NCI-H460 (cell line): ENCODE measurements at places on chromosomes 7 and 10. TPM values are rescaled to one million over a fixed set of nuclear protein-coding genes. Genes with fewer than 3 reads are reported as not detected.

The C7orf57 gene
- 0.12 TPM in 1 of 2 replicates, not detected in the other for total RNA-seq

The VKORC1L1 gene
- total RNA-seq, result 15.3 and 17.3 TPM in 2 replicates

GRCh38 chr10:33609546-33609945 is 275.1 kb upstream of the NRP1 start:
- no peak for DNase-seq

DNA sequence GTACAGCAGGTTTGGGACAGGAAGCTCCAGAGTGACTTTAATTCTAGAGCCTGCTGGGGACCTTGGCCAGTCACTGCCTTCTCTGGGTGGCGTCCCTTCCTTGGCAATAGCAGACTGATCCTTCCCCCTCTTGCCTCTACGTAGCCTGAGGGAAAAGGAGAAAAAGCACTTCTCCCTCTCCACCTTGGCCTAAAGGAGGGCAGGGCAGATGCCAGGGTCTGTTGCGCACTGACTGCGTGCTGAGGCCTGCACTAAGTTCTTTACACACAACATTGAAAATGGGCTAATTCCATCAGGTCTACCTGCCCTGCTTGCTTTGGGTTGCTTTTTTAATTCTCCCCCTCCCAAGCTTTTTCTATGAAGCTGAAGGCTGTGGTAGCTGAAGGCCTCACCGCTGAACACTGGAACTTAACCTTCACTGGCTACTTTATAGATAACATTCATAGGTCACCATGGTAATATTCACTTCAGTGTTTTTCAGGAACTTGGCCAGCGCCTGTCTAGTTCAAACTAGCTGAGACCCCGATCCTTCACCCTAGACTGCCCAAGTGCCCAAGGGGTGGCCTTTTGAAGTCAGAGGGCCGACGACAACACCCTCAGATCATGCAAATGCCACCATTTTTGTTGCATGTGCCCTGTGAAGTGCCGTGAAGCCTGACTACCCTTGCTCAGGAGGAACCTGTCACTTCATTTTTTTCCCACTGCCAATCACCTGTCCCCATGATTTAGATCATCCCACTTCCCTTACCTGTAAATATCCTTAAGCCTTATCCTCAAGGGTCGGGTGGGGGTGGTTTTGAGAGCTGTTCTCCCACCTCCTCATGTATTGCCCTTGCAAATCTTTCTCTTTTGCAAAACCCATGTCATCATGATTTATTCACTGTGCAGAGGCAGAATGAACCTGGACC is 28.7 kb downstream of the PRF1 start:
- DNase-seq, result no peak

GRCh38 chr7:45138433-45139267 is 18.9 kb upstream of the RAMP3 start:
- DNase-seq, result no peak
